Activated CD4-positive, CD25-positive, alpha-beta regulatory T cell (primary cell): ENCODE measurements at places on chromosomes 2 and 18.

DNA sequence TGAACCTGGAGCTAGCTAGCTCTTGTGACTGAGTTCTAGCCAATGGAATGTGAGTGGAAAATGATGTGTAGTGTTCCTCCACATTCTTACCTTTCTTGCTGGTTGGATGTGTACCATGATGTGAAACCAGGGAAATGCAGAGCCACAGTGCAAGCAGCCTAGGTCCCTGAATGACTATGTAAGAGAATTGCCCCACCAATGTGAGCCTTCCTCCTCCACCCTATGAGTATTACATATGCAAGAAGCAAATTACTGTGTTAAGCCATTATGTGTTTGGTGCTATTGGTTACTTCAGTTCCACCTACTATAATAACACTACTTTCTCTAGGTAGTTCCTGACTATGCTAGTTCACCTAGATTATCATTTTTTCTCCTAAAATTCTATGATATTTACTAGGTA is 39.6 kb downstream of the LCLAT1 start:
- no peak for DNase-seq

DNA sequence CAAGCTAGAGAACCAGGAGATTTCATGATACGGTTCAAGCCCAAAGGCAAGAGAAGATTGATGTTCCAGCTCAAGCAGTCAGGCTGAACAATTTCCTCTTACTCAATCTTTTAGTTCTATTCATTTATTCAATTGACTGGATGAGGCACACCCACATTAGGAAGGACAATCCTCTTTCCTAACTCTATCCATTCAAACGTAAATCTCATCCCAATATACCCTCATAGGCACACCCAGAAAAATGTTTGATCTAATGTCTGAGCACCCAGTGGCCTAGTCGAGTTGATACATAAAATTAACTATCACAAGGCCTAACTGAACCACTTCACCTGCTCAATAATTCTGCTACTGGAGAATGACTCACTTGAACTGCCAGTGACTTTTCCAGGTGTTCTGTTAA is 180.7 kb downstream of the RAD51AP2 start:
- no peak for DNase-seq

- DNase-seq = no peak
Measured at GRCh38 chr2:15704788-15705115, 113.1 kb downstream of the DDX1 start.

DNA sequence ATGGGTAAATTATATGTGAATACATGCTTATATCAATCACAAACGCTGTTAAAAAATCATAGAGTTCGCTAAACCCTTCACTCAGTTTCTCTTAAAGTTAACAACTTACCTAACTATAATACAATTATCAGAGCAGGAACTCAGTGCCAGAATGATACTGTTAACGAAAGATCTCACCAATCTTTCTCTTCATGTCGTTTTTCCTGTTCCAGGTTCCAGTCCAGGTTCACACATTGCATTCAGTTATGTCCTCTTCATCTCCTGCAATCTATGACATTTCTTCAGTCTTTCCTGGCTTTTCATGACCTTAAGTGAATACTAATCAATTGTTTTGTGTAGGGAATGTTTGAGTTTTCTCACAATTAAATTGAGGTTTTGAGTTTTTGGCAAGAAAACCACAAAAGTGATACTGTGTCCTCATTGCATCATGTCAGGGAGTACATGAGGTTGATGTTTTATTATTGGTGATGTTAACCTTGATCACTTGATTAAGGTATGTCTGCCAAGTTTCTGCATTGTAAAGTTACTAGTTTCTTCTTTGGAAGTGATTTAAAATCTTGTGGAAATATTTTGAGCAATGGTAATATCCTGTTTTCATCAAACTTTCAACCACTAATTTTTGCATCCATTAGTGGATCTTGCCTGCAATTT is 131.9 kb downstream of the ESCO1 start:
- no peak for DNase-seq

- no peak for DNase-seq
Measured at GRCh38 chr2:235966932-235967757, 201.0 kb downstream of the GBX2 start.

DNA sequence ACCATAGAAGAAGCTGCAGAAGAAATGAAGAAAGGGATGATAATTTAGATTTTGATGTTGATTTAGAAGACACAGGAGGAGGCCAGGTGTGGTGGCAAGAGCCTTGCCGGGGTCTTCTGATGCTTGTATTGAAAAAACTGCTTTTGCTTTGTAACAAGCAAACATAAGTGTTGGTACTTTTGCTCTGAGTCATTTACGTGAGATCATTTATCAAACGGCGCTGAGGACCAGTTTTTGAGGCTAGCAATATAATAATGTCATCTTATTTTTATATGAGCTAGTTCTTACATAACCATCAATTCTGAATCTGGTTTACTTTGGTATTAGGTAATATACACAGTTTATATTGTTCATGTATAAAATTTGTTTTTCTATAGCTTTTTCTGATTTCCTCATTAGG is 30.6 kb downstream of the SPTBN1 start:
- DNase-seq = no peak

DNA sequence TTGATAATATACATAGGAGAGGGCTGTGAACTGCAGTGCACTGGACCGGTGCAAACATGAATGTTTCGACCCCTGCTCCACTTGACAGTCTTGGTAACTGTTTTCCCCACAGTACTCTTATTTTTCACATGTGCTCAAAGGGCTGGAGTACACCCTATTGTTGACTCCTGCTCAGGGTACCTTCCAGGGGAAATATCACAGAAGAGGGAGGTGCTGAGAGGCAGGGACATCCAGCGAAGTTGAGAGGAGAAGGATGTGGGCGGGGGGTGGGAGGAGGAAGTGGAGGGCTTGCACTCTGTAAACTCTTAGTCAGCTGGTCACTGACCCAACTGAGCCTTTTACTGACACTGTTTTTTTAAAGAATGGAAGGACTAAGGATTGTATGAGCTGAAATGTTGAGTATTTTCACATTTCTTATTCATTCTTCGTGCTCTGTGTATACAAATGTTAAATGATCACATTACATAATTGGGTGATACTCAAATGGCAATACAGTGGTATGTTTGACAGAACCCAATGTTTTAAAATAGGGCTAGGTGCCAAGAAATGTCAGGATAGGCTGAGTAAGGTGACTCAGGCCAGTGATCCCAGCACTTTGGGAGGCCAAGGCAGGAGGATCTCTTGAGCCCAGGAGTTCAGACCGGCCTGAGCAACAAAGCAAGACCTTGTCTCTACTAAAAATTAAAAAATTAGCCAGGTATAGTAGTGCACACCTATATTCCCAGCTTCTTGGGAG is 10.0 kb downstream of the INPP4A start:
- no peak for DNase-seq

DNA sequence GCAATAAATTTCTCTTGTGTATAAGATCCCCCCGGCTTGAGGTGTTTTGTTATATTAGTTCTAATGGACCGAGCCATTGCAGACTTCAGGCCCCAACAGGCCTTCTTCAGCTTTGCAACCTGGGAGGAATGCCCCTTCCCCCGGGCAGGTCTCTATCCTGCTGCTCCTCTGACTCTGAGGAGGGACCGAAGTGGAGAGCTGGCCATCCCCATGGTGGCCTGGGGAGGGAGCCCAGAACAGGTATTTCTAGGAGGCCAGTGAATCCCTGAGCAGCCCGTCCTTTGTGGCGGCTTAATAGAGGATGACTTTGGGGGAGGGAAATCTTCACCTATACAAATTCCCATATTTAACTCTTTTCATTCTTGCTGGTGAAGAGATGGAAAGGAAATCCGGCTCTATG is 715.8 kb upstream of the SOX11 start:
- DNase-seq = no peak

DNA sequence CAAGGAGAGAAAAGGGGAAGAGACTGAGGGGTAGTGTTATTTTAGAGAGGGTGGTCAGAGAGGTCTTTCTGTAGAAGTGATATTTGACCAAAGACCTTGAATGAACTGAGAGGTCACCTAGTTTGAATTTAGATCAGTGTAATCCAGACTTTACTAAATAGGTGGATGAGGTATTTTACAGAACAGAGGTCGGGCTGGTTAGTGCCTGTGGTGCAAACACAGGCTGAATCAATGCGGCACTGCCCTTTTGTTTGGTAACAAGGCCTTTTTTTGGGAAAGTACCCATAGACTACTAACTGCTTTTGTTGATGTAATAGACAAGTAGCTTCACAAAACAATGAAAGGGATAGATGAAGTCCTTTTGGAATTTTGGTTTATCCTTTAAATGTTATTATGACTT is 15.9 kb downstream of the RAPGEF4 start:
- DNase-seq = no peak

GRCh38 chr18:56444201-56444600 is 194.2 kb downstream of the TXNL1 start:
- no peak for DNase-seq

DNA sequence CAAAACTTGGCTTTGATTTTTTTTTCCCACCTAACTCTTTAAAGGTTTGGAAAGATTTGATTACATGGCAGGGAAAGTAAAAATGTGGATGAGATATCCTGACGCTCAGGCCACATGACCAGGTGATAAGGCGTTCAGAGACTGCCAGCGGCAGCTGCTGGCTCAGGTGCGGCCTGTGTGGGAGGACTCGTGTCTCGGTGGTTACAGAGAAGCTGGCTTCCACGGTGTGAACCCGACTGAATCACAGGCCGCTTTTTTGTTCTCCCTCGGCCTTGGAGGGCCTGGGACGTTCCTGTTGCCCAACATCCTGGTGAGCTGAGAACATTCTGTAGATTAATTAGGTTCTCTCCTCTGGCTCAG is 124.2 kb upstream of the ZNF516 start:
- DNase-seq = no peak

- no peak for DNase-seq
Measured at GRCh38 chr2:221896505-221897151, 324.5 kb upstream of the EPHA4 start.

DNA sequence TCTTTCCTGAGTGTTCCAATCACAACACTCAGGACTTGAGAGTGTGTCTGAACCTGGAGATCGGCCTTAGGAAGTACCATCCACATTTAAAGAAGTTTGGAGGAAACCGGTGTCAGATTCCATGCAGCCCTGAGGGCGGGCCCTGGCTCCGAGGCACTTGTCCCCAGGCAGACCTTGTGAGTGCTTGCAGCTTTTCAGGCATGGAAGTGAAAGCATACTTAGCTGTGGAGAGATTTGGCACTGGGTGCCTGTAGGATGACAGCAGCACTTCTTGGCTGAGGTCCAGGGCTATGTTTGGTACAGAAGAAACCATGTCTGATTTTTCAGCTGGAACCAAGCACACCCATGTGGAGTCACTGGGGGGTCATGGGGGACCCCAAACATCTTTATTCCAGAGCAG is 230.8 kb downstream of the SEPTIN10 start:
- DNase-seq = no peak

GRCh38 chr18:22110461-22110924 is 58.9 kb upstream of the GATA6 start:
- DNase-seq = no peak

- DNase-seq = no peak
Measured at GRCh38 chr18:47898055-47898454, 32.4 kb downstream of the SMAD2 start.

GRCh38 chr2:57370882-57371585 is 675.6 kb upstream of the VRK2 start:
- no peak for DNase-seq

DNA sequence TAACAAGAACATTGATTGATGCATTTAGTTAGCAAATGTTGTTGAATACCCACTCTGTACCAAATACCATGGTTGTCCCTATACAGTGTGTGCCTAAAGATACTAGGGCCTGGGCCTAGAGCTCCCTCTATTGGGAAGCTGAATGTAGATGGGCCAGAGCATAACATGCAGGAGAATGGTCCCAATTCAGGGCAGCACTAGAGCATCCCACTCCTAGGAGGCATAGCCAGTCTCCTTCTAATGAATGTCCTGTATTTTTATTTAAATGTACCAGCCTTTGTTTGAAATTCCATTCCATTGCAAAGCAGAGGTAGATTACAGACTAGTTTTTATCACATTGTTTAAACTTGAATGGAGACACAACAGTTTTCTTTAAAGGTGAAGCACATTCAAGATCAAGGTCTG is 90.6 kb downstream of the FEZ2 start:
- DNase-seq = no peak

GRCh38 chr2:239245872-239246721 is 154.7 kb downstream of the HDAC4 start:
- DNase-seq = no peak

- no peak for DNase-seq
Measured at GRCh38 chr18:32318581-32318980, 128.7 kb downstream of the MEP1B start.

- no peak for DNase-seq
Measured at GRCh38 chr18:7830468-7830867, 263.4 kb downstream of the PTPRM start.

DNA sequence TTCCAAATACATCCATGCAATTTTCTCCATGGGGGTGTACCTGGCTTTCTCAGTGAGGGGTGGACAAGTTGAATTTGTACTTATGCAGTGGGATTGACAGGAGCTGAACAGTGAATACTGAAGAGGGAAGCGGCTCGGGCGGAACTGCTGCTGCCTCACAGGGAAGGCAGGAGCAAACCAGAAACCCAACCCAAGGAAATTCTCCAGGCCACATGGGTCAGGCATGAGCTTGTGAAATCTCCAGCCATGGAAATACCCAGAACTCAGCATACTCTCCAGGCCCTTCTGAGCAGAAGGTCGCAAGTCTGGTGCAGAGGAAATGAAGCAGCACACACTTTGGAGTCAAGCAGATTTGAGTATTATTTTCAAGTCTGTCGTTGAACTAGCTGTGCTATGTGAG is 26.5 kb upstream of the INO80C start:
- no peak for DNase-seq

GRCh38 chr2:173400760-173401159 is 46.1 kb downstream of the CDCA7 start:
- no peak for DNase-seq

DNA sequence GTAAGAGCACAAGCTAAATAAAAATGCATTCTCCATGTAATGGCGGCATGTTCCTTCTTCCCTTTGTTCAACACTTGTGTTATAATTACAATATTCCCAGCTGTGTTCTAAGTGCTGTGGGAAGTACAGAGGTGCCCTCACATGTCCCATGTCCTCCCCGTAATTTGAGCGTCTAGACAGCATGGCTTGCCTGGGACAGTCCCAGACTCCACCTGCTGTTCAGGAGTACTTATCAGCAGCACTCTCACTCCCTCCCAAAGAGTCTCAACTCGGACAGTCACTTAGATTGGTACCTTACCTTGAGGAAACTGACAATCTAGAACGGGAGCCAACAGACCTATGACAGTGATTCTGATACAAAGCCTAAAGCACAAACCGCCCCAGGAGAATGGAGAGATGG is 370.5 kb downstream of the EIPR1 start:
- DNase-seq = no peak

DNA sequence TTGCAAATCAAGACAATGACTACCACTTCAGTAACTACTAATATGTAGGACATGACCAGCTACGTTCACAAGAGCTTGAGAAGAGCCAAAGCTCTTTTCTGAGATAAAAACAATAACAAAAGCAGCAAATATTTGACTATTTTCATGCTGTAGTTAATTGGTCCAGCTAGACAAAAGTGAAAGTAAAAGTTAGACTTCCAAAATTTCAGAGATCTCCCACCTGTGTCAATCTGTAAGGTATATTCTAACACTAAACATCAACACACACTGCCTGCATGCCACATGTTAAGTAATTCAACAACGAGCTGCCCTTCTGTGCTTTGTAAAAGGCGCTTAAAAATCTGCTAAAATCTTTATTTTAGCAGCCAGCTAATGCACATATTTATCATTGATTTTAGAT is 185.9 kb downstream of the SLC39A10 start:
- no peak for DNase-seq

GRCh38 chr18:2902327-2902726 is 55.5 kb downstream of the EMILIN2 start:
- no peak for DNase-seq

- DNase-seq = no peak
Measured at GRCh38 chr2:234823877-234824376, 127.9 kb upstream of the SH3BP4 start.

GRCh38 chr2:151085181-151085611 is 176.5 kb downstream of the RBM43 start:
- DNase-seq = no peak
